Stimulated activated CD4-positive, alpha-beta T cell treated with anti-CD3 and anti-CD28 coated beads, Interleukin-2, amount 100 ng/mL, for 24 hours (primary cell): ENCODE measurements at places on chromosomes 1 and 21.

DNA sequence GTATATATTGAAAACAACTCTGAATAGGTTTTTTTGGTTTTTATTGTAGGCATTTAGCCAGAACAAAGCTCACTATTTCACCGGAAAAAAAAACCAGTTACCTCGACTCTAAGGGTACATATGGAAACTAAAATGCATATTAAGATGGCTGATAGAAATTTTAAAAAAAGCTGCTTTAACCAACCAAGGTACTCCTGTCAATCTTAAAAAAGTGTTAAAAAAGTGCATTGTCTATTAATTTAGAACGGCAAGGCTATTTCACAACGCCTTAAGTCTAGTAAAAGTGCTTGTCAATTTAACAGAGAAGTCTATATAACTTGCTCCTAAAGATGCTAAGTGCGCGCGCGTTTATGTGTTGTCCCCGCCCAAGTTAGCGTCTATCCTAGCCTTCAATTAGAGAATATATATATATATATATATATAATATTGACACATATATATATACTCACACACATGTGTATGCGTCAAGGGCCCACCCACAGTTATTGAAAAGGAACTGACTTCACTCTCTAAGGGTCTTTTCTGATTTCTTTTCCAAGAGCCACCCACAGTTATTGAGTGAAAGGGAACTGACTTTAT, 934 bp downstream of the ASPM start:
- no peak for DNase-seq

DNA sequence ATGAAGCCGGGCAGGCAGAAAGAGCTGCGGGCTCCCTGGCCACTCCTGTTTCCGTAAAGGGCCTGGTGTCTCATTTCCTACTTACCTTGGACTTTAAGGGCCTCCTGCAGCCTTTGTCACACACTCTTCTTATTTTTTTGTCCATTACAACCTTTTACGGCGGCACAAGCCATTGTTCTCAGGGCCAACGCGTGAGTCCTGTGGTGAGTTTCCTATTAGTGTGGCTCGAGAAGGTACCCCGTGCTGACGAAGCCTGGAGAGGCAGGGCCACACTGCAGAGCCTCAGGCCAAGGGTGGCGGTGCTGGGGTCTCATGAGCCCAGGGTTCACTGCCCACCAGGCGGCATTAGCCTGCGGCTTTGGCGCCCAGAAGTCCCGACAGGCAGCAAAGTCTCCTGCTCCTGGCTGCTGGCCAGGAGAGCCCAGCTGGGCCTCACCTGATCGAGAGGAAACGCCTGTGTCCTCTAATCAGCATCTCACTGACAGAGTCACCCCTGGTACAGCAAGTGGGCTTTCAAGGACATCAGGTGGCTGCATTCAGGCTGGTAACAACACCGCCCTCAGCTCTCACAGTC, 62.0 kb downstream of the SIK1 start:
- DNase-seq: no peak

DNA sequence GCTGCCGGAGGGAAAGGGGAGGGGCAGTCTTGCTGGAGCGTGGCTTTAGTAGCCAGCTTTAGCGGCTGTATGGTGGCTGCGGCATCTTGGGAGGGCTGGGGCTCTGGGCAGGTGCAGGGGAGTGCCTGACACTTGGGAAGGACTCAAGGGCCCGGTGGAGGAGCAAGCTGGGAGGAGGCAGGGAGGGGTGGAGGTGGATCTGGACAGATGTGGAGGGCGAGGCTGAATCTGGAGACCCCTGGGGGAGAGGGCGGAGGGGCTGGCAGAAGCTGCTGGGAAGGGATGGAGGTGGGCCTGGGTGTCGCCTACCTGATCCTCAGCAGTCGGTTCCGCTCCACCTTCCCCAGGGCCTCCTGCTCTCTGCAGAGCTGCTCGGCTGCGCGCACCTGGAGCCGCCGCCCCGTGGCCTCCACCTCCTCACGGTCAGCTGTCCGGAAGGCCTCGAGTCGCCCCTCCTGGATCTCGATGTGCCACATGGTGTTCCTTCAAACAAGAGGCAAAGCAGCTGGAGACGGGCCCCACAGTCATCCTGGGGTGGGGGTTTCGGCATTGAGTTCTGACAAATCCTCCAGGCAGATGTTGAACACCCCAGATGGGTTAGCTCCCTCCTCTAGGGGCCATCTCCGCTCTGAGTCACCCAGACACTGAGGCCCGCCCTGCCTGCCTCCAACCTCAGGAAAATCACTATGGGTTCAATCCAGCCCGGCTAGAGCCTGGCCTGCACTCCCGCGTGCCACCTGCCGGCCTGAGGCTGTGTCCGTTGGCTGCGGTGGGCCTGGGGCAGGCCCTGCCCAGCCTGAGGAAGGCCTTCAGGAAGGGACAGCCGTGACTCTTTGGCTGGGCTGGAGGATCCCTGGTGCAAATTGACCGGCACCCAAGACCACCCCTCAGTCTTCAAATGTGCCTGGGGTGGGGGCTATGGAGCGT, 29.6 kb downstream of the CFAP74 start:
- DNase-seq: no peak

GRCh38 chr1:201648907-201649721, 110.2 kb downstream of the NAV1 start:
- no peak for DNase-seq

DNA sequence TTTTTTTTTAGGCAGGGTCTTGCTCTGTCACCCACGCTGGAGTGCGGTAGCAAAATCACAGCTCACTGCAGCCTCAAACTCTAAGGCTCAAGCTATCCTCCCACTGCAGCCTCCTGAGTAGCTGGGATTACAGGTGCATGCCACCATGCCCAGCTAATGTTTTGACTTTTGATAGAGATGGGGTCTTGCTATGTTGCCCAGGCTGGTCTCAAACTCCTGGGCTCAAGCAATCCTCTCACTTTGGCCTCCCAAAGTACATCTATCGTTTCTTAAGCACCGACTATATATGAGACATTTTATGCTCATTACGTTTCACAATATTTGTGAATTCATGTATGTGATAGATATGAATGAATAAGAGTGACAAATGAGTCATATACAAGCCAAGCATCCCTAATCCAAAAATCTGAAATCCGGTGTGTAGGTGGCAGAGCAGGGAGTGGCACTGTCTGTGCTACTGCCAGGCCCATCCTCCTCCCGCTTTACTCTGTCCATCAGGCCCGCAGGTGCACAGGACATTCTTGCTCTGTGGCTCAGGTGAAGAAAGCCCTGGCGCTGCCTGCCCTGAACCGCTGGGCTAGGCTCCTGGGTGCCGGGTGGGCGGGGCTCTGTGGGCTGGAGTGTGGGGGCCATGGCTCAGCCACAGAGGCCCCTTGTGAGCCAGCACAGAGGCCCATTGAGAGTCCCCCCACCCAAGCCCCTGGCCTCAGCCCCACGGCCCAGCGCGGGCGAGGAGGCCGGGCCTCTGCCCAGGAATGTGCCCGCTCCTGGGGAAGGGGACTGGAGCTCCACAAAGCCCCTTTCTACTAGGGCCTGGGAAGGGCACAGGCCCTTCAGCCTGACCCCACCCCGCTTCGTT, 45.3 kb downstream of the HSPG2 start:
- no peak for DNase-seq

GRCh38 chr1:180211156-180211859, 18.8 kb upstream of the LHX4 start:
- no peak for DNase-seq
